ENCODE measurements at places on chromosomes 7 and 10.

DNA sequence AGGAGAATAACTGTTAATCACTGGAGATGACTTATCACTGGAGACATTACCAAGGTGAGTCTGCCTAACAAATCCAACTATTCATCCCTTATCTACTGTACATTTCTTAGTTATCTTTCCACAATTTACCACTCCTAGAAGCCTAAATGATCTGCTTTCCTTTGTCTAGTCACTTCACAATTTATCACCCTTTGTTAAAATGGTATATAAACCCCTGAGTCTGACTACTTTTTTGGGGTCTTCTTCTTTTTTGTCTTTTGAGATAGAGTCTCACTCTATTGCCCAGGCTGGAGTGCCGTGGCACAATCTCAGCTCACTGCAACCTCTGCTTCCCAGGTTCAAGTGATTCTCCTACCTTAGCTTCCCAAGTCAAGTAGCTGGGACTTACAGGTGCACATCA is 66.0 kb upstream of the SEPHS1 start:
- no peak for DNase-seq

GRCh38 chr7:53245721-53246120 is 210.3 kb downstream of the POM121L12 start:
- no peak for DNase-seq

DNA sequence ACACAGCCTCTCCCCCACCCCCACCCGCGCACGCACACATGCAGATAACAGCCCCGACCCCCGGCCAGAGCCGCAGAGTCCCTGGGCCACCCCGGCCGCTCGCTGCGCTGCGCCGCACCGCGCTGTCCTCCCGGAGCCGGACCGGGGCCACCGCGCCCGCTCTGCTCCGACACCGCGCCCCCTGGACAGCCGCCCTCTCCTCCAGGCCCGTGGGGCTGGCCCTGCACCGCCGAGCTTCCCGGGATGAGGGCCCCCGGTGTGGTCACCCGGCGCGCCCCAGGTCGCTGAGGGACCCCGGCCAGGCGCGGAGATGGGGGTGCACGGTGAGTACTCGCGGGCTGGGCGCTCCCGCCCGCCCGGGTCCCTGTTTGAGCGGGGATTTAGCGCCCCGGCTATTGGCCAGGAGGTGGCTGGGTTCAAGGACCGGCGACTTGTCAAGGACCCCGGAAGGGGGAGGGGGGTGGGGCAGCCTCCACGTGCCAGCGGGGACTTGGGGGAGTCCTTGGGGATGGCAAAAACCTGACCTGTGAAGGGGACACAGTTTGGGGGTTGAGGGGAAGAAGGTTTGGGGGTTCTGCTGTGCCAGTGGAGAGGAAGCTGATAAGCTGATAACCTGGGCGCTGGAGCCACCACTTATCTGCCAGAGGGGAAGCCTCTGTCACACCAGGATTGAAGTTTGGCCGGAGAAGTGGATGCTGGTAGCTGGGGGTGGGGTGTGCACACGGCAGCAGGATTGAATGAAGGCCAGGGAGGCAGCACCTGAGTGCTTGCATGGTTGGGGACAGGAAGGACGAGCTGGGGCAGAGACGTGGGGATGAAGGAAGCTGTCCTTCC is 620 bp downstream of the EPO start:
- no peak for DNase-seq

- no peak for DNase-seq
Observed at GRCh38 chr7:150479023-150479716, 28.7 kb downstream of the GIMAP8 start.

DNA sequence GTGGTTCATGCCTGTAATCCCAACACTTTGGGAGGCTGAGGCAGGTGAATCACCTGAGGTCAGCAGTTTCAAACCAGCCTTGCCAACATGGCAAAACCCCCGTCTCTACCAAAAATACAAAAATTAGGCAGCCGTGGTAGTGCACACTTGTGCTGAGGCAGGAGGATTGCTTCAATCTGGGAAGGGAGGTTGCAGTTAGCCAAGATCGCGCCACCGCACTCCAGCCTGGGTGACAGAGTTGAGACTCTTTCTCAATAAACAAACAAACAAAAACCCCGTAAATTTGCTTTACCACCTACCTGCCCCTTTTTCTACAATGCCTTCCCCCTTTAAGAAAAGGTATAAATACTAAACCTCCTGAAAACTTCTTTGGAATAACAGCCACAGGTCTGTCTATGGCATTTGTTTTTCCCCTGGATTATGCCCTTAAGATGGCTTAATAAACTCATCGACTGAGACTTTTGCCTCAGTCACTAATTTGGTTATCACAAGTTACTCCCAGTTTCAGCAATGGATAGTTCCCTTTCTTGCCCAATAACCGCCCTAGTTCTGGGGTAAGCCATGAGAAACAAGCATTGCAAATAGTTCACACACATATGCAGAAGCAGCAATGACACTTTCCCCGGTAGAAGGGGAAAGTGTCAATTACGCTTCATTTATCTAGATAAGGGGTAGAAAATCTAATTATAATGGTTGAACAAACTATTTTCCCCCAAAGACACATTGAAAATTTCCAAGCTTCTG is 52.8 kb upstream of the SVIL start:
- DNase-seq = no peak

- no peak for DNase-seq
Observed at GRCh38 chr10:97047788-97048187, 138.0 kb downstream of the SLIT1 start.

GRCh38 chr10:905503-905902 is 26.0 kb downstream of the LARP4B start:
- DNase-seq = no peak

DNA sequence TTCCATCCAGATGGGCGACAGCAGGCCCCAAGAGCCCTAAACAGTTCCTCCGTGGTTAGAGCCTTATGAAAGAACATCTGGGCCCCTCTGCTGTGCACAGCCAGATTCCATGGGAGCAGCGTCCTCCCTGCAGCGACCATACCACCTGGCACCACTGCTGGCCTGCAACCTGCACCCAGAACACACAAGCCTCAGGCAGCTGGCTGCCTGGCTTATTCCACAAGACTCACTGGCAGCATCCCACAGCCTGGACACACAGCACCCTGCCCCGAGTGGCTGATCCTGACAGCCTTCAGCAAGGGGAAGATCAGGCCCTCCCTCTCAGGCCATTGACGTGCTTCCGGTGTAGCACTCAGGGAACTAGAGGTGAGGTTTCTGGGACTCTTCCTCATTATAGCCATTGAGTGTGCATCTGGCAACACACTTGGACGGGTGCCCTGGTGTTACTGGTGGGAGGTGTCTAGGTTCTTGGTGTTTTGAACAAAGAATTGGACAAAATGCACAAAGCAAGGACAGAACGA is 33.7 kb upstream of the ERCC6 start:
- no peak for DNase-seq

DNA sequence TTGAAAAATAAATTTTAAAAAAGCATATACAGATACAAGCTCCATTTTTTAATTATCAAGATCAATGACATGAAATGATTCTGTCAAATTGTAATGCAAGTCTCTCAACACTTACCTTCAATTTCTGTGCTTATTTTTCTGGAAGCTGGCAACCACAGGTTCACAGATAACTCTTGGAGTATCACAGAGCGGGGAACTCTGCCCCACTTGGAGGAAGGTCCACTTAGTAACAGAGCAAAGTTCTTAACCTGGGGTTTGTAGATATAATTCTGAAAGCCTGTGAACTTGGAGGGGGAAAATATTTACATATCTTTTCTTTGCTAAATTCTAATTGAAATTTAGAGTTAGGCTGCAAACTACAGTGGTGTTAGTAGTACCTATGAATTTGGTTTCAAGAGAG is 2.3 kb upstream of the MGAM start:
- no peak for DNase-seq

- no peak for DNase-seq
Observed at GRCh38 chr7:2882111-2882510, 38.0 kb upstream of the GNA12 start.

DNA sequence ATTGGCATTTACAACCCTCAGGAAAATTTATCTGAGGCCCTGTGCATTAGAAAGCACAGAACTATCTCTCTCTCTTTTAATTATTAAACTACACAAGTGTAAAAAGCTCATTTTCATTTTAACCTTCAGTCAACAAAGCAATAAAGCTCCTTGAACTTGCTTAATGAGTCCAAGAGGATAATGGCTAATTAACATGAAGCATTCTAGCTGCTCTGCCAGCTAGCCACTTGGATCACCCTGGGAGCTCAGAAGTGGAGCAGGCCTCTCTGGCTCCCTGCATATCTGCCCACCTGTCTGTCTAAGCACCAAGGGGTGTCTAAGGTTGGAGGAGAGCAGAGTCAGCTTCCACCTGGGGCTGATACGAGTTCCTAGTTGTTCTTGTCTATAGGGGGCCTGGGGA is 56.0 kb upstream of the SLC35G1 start:
- DNase-seq = no peak

- no peak for DNase-seq
Observed at GRCh38 chr7:142359694-142360279, 101.9 kb upstream of the PRSS58 start.

GRCh38 chr7:131546126-131546525 is 10.3 kb downstream of the PODXL start:
- DNase-seq = no peak

GRCh38 chr7:69768986-69769595 is 170.8 kb downstream of the AUTS2 start:
- no peak for DNase-seq

- no peak for DNase-seq
Observed at GRCh38 chr10:16853201-16853600, 36.0 kb upstream of the RSU1 start.

DNA sequence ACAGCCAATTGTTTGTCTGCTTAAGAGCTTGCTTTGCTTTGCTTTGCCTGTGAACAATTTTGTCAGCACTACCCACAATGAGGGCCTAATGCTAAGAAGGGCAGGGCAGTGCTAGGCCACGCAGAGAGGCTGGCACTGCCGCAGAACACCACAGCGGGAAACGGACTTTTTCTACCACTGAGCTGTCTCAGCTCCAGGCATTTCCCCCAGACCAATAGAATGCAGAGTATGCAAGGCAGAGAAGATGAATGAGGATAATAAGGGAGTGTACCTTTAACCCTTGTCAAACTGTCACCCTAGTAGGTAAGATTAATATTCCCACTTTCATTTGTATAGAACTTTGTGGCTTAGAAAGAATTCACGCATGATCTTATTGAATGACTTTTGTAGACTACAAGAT is 104.5 kb downstream of the SH3PXD2A start:
- no peak for DNase-seq

GRCh38 chr10:24462889-24463552 is 254.1 kb downstream of the KIAA1217 start:
- DNase-seq = no peak

DNA sequence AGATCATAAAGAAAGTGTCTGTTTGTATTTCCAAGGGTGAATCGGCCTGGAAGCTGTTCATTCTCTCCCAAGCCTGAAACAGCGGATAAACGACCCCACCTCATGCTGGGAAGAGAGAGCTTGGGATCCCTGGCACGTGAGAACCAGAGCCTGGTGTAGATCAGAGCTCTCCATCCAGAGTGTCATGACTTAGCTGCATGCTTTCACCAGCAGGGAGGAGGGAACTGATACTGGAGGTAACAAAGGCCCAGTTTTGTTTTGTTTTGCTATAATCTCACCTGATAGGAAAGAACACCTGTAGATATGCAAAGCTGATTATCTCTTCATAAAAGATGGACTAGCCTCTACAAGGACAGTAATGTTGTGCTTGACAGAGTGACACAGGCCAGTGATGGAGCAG is 236.6 kb downstream of the POM121L12 start:
- no peak for DNase-seq

DNA sequence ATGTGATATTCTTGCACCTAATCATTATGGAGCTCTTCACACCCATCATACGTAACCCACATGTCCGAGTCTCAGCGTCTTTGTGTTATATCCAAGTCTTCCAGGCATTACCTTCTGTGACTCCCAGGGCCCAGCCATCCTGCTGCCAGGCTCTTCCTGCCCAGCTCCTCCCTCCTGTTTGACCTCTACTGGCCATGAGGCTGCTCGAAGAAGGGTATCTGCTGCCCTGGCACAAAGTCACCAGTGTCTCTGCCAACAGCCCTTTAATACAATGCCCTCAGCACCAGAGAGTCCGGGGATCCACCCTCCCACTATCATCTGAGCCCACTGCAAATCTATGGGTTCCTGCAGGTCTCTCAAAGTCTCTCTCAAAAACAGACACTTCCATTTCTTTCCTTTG is 65.3 kb upstream of the WAC start:
- no peak for DNase-seq

- no peak for DNase-seq
Observed at GRCh38 chr10:110845192-110845755, 26.5 kb upstream of the PDCD4 start.

DNA sequence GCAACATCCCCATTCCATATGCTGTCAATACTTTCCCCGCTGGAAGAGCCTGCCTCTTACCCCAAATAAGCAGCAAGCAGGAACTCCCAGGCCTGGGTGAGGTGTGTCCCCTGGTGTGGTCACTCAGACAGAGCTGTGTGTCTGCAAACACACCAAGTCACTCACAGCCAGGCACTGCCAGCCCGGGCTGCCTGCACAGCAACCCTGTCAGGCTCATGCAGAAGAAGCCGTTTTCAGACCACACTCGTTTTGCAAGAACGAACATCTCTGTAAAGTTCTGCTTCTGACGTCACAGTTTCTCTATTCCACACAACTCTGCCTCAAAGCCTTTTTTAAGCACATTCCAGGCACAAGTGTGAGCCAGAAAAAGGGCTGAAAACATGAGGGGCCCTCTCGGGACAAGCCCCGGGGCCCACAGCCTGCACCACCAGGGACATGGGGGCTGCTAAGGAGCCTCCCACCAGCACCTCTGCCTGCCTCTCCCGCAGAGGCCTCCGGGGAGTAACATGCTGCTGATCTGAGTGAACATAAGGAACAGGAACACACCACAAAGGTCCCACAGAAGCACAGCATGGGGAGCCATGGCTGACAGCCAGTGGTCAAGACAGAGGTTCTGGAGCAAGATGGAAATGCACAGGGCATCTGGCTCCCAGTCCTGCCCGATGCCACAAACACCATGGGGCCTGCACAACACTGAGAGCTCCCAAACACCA is 11.4 kb downstream of the PTPRN2 start:
- DNase-seq = no peak

- no peak for DNase-seq
Observed at GRCh38 chr7:30968747-30969603, 5.2 kb downstream of the GHRHR start.

DNA sequence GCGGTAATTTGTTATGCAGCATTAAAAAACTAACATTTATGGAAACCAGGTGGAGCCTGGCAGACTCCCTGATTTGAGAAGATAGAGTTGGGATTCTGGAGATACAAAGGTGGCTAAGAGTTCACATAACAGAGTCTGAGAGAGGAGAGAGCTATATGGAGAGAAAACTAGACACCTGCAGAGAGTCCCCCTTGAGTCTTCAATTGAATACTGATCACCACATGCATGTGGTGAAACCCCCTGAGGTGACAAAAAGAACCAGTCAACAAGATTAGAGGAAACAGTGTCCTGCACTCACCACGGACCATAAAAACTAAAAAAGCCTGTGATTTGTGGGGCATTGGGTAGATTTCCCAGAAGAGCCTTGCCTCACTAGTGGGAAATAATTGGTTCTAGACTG is 10.1 kb downstream of the GIMAP2 start:
- DNase-seq = no peak

Measured in effector memory CD8-positive, alpha-beta T cell (primary cell).